ENCODE measurements at places on chromosomes 16 and 17. TPM values are rescaled to one million over a fixed set of nuclear protein-coding genes. Genes with fewer than 3 reads are reported as not detected.

IGF2BP1 gene
- total RNA-seq: not detected

DHRS7C gene
- total RNA-seq: not detected

TNP2 gene
- not detected for total RNA-seq

GRCh38 chr17:39652587-39653315 lies 12.4 kb upstream of the TCAP start:
- no peaks in the 10 kb centered on the region for H3K27me3 ChIP-seq
- no peaks in the 10 kb centered on the region for H3K36me3 ChIP-seq
- H3K4me1 ChIP-seq: no peaks in the 10 kb centered on the region
- H3K27ac ChIP-seq: no peak overlapping the region
- H3K4me3 ChIP-seq: no peak overlapping the region

DNA sequence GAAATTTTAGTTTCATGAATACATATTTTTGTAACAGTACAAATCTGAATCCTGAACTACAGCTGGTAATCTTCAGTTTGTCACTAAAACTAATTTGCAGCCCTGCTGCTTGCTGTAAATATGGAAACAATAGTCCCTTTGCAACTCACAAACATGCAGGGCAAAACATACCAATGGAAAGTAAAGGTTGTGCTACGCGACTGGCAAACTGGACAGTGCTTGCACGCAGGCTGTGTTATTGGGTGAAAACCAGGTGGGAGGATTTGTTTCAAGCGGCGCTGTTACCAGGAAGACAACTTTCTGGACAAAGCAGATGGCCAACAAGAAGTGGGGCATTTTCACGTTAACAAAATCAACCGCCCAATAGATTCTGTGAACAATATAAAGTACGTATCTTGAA lies 93.5 kb downstream of the CDYL2 start:
- H3K4me3 ChIP-seq: no peak overlapping the region
- H3K4me1 ChIP-seq: no peaks in the 10 kb centered on the region
- no peak overlapping the region for H3K27ac ChIP-seq
- H3K27me3 ChIP-seq: no peaks in the 10 kb centered on the region
- DNase-seq: no peak

- no peaks in the 10 kb centered on the region for H3K27me3 ChIP-seq
- no peaks in the 10 kb centered on the region for H3K4me1 ChIP-seq
- H3K4me3 ChIP-seq: no peak overlapping the region
These were observed 16.3 kb downstream of the UBFD1 start for GRCh38 chr16:23573817-23574216.

DNA sequence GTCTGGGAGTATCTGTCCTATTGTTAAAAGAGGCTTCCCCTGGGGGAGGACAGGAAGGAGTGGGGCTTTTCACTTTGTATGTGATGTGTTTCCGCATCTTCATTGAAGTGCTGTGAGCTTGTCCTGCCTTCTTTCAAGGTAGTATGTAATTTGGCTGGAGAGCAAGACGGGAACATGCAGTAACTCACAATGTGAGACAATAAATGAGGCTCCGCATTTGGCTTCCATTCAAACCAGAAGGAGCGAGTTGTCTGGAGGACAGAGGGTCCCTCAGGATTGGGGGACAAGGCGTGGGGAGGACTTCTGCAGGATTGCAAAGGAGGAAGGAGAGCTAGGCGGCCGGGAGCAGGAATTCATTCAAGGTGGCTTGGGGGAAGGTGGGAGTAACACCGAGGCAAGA lies 203.5 kb downstream of the RBFOX3 start:
- H3K27me3 ChIP-seq: no peaks in the 10 kb centered on the region
- H3K27ac ChIP-seq: no peak overlapping the region
- no peaks in the 10 kb centered on the region for H3K36me3 ChIP-seq
- no peak overlapping the region for H3K4me3 ChIP-seq

- no peaks in the 10 kb centered on the region for H3K4me1 ChIP-seq
- no peak overlapping the region for H3K27ac ChIP-seq
- no peak overlapping the region for H3K4me3 ChIP-seq
- no peaks in the 10 kb centered on the region for H3K27me3 ChIP-seq
- DNase-seq: no peak
These were observed 211.9 kb downstream of the PRKCA start for GRCh38 chr17:66514227-66514806.

DNA sequence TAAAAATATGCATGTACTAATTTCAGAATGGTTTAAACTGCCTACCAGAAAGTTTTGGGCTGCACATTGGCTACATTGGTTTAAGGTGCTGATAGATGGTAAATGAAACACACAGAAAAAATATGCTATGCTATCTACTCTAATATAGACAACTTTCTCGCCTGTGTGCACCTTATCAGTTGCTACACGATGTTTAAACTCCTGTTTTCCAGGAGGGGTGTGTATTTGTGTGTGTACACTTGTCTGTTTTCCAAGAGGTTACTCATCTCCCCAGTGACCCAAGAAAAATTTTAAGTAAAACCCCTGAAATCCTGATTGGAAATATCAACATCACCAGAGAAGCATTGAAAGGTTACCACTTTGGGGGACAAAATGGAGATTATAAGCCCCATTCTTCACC lies 21.6 kb upstream of the PSMC5 start:
- H3K27ac ChIP-seq: no peak overlapping the region
- peaks cover 6% of the 10 kb centered on the region for H3K36me3 ChIP-seq
- H3K27me3 ChIP-seq: no peaks in the 10 kb centered on the region
